ENCODE measurements at places on chromosomes 3 and 15.

- no peak for DNase-seq
These were observed 19.8 kb upstream of the PFN2 start for GRCh38 chr3:149990423-149990948.

DNA sequence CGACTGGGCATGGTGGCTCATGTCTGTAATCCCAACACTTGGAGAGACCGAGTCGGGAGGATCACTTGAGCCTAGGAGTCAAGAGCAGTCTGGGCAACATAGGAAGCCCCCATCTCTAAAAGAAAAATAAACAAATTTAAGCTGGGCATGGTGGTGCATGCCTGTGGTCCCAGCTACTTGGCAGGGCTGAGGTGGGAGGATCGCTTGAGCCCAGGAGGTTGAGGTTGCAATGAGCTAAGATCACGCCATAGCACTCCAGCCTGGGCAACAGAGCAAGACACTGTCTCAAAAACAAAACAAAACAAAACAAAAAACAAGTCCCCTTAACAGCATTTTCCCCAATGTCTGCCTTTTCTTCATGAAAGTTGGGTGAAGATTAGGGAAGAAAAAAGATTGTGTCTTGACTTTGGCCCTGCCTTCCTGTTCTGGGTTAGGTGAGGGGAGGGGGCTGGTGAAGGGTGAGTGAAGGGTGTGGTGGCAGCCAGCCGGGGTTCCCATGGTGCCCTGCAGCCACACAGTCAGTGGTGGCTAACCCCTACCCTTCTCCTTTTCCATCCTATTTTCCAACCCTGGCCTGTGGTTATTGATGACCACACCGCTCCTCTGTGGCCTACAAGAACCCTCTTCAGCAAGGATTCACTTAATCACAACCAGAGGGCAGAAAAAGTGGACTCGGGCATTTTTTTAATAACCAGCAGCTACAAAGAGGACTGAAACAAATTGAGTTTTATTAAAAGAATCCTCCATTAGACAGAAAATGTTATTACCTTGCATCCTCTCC, 28.4 kb upstream of the SMAD3 start:
- DNase-seq = no peak

GRCh38 chr3:143716731-143717130, 131.5 kb downstream of the SLC9A9 start:
- DNase-seq = peak; percentile 1

DNA sequence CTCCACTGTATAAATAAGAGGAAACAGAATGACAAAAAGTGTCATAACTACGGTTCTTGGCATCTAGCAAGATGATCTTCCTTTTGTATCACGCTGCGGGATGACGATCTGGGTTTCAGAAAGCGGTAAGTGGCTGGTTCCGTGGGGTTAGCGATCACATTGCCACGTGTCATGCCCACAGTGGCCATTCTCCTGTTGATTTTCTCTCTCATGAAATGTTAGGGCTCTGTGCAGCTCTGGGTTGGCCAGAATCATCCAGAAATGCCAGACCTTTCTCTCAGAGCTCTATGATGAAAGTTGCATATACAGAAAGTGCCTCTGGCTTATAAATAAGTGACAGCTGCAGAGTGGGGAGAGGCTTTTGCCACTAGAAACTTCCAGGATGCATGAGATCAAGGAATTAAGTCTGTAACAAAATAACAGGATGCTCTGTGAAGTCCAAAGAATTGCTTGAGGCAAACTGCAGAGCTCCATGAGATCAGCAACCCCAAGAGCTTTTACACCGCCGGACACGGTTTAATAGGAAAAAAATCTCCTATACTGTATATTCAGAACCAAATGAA, 71.6 kb downstream of the ABTB1 start:
- no peak for DNase-seq

- no peak for DNase-seq
These were observed 90.0 kb downstream of the FSIP1 start for GRCh38 chr15:39692356-39693327.

GRCh38 chr3:99972380-99973104, 141.8 kb downstream of the FILIP1L start:
- DNase-seq = no peak

DNA sequence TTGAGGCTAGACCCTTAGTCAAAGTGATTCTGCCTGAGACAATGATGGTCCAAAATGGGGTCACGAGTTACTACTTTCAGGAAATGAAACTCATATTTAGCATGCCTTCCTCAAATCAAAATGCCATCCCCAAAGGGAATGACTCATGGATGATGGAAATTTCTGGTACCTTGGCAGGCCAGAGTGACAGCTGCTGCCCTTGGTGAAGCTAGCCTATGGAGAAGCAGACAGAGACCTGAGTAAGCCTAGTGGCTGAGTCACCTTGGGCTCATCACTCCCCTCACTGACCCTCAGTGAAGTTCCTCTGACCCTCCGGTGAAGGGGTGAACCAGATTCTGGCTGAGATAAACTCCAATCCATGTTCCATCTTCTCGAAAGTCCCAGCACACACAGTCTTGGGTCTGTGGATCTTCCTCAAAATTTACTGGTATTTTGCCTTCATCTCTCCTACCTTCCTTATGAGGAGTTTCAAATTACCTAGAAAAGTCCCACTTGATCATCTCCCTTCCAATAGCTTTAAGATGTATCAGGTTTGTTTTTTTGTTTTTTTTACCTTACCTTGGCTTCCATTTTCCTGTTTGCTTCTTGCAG, 54.5 kb upstream of the ABHD17C start:
- DNase-seq = no peak

- peak; percentile 53 for DNase-seq
These were observed 697 bp upstream of the RAB5A start for GRCh38 chr3:19945969-19946831.

DNA sequence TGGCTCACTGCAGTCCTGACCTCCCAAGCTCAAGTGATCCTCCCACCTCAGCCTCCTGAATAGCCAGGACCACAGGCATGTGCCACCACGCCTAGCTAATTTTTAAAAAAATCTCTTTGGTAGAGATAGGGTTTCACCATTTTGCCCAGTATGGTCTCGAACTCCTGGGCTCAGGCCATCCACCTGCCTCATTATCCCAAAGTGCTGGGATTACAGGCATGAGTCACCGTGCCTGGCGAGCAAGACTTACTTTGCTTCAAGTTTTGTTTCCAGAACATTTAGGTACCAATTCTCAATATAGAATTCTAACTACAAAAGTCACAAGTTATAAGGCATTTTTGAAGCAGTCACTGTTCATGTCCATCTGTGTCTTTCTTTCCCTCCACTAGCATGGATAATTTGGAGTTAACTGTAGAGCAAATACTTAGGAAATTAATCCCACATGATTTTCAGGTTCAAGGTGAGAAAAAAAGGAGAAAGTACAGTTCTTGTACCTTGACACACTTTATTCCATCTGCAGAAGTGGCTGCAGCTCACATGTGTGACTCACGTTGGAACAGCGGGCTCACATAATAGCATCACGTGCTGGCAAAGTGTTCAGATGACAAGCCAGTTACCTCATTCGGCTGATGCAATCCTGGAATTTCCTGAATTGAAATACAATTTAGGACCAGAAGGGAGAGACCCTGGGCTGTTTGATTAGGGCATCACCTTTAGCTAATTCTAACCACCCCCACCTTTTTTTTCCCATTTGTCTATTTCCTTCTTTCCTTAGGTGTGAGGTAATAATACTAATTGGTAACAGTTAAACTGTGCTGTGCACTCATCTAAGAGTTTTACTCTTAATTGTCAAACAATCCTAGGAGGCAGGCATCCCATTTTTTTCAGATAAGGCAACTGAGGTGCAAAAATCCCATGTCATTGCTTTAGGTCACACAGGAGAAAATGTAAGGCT, 46.9 kb upstream of the NEDD4 start:
- peak; percentile 27 for DNase-seq
